ENCODE measurements at places on chromosomes 5 and 9.

DNA sequence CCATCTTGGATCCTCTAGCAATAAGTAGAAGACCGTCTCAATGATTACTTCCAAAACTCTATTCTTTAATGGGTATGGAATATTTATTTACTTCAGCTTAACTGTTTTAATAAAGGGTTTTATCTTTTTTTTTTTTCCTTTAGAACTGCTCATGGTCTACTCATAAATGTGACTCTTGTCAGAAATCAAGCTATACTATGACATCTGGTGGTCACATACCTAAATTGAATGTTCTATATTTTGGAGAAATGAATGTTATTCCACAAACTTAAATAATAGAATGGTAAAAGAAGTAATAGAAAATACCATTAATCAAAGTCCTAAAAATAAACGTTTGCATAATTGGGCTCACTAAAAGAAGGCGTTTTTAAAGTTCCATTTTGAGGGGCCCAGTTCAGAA lies 131.2 kb upstream of the PLCXD3 start:
- DNase-seq, result no peak

- DNase-seq, result no peak
Measured at GRCh38 chr5:118353970-118354369, 634.4 kb downstream of the DTWD2 start.

- no peak for DNase-seq
Measured at GRCh38 chr5:168198359-168198758, 93.1 kb upstream of the WWC1 start.

DNA sequence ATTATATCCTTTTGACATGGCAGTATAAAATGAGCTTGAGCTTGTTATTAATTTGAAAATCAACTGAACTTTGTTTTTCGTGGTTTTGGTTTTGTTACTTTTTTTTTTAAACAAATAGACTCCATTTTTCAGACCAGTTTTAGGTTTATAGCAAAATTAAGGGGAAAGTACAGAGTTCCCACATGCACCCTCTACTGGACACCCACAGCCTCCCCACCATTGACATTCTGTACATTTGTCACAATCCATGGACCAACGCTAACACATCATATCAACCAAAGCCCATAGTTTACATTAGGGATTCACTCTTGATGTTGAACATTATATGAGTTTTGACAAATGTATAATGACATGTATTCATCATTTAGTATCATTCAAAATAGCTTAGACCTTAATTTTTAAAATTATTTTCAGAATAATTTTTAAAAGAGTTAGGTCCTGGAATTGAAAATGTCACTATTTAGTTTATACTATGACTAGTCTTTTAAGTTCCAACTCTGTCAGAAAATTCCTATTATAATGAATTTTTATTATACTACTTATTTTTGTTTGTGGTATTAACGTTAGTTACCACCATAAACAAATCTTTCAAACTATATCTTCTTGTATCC lies 35.3 kb upstream of the JMY start:
- no peak for DNase-seq

- no peak for DNase-seq
Measured at GRCh38 chr9:126939821-126940221, 25.2 kb downstream of the RALGPS1 start.

DNA sequence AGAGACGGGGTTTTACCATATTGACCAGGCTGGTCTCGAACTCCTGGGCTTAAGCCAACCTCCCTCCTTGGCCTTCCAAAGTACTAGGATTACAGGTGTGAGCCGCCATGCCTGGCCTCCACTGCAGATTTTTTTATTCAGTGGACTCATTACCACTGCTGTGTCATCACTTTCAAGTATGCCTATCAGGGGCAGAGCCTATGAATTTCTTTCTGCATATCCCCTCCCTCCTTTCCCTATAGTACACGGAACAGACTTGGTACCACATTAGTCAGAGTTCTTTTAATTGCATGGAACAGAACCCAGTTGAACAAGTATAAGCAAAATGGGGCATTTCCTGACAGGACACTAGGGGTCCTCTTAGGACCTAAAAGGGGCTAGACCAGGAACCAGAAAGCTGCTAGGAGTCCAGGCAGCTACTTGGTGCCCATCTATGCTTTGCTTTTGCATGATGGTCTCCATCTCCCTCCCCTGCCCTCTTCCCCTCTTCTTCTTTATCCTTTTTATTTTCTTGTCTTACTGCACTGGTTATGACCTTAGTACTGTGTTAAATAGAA lies 5.8 kb downstream of the BSPRY start:
- no peak for DNase-seq

- DNase-seq, result no peak
Measured at GRCh38 chr9:92719028-92719647, 45.5 kb downstream of the BICD2 start.

DNA sequence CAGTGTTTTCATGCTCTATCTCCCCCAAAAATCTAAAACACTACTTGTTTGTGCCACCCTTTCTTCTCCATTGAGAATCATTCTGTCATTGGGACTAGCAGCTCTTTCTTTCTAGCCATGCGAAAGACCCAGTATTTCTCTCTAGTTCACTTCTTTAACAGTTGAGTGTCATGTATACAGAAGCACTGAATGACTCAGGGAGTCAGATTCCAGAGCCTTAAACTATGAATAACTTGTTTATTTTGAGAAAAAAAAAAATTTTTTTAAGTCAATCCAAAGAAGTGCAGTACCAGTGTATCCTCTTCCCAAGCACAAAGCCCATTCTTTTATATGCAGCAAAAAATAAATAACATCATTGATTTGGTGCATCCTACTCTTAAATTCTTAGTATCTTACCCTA lies 415.4 kb upstream of the GRAMD2B start:
- no peak for DNase-seq

DNA sequence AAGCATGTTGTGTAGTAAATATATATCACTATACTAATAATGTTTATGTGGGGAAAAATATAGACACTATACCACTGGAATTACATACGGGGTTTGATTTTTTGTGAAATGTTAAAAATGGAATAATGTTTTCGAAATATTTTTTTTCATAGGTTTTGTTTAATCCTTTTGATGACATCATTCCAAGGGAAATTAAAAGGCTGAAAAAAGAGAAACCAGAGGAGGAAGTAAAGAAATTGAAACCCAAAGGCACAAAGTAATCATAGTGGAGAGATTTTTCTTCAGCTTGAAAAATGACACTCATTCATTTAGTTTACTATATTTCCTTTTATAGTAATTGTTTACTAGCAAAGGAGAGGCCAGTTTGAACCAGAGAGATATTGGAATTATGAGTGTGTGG lies 17.6 kb downstream of the CWC27 start:
- DNase-seq, result no peak

- no peak for DNase-seq
Measured at GRCh38 chr5:108303086-108303485, 78.8 kb downstream of the FBXL17 start.

DNA sequence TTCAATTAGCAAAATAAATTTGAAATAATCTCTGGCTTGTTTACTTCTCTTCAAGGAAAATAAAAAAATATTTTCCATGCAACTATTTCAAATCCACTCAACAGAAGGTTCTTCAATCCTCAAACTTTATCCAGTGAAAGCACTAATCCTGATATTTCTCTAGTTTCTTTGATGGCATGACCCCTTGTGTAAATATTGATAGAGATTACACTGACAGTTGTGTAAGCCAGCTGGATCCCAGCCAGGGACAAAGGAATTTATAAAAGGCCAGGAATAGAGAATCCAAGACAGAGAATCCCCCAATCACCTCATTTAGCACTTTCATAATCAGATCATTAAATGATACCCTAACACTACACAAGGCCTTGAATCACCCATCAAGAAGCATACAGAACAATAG lies 135.2 kb downstream of the GNA14 start:
- DNase-seq, result no peak

- DNase-seq, result no peak
Measured at GRCh38 chr5:111337133-111337532, 112.9 kb downstream of the CAMK4 start.

- no peak for DNase-seq
Measured at GRCh38 chr5:78629624-78630023, 18.9 kb downstream of the LHFPL2 start.

DNA sequence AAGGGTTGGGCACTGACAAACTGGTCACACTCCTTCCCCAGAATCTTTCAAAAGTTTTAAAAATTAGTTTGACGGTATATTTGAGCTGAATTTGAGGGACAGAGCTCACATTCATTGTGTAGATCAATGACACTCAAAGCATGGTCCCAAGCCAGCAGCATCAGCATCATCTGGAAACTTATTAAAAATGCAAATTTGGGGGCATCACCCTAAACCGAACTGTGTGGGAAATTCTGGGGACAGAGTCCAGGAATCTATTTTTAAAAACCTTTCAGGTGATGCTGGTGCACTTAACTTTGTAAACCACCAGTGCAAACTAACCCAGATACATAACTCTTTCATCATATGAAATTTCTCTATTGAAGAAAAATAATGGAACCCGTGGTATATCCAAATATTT lies 58.1 kb upstream of the MTAP start:
- DNase-seq, result no peak

- no peak for DNase-seq
Measured at GRCh38 chr5:68592351-68592750, 376.8 kb downstream of the PIK3R1 start.

GRCh38 chr9:116262448-116262847 lies 108.9 kb downstream of the PAPPA start:
- no peak for DNase-seq

DNA sequence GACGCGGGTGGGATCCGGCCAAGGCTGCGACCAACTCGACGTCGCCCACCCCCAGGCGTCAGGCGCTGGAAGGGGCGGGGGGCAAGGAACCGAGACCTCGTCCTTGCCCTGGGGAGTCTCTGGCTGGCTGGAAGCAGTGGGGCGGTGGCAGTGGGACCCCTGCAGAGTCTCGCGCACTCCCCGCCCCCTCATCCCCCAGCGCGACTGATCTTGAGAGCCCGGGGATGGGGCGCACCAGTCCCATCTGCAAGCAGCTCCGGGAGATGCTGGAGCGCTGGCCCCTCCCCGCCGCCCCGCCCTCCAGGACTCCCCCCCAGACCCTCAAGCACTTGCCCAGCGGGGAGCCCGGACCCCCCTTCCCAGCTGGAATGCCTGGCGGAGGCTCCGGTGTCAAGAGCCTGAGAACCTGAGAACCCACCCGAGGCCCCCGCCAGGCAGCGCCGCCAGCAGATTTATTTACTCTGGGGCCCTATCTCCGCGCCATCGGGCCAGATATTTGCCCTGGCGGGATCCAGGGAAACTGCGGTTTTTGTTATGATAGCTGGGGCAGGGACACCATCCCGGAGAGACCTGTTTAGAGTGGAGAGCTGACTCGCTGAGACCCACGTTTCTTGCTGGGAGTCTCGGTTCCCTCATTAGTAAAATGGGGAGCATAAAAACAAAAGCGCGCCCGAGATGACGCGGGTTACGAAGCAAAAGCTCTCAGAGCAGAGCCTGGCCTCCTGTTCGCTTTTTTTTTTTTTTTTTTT lies 1.2 kb downstream of the PRRT1B start:
- DNase-seq, result no peak

GRCh38 chr9:4615251-4615650 lies 46.8 kb upstream of the PLPP6 start:
- DNase-seq, result no peak

GRCh38 chr5:128402506-128402905 lies 135.5 kb downstream of the FBN2 start:
- no peak for DNase-seq

GRCh38 chr9:72979405-72980100 lies 26.7 kb upstream of the ALDH1A1 start:
- no peak for DNase-seq

DNA sequence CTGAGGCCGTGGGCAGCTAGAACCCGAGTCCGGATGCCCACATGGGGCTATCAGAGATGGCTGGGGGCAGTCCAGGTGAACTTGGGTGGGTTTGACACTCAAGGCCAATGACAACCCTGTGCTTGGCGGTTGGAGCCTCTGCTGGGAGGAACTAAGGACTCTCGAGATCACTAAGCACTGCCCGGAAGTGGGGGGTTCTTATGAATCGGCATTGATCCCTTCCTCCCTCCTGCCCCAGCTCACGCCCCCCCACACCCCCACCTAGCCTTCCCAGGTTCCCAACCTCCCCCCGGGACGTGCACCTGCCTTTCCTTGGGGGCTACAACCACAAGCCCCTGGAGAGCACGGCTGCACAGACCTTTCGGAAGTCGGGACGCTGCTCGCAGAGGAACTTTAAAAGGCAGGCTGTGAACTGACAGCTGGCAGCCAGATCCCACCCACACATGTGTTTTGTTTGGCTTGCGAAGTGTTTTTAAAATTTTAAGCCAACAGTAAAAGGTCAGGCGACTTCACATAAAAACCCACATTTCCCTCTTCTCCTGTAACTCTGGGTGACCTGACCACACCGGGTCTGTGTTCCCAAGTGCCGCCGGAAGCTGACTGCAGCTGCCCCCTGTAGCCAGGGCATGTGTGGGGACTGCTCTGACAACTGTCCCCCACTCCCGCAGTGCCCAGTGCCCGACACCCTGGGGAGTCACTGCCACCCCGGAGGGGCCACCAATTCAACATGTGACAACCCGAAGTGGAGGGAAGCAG lies 5.1 kb upstream of the RALGDS start:
- no peak for DNase-seq

- DNase-seq, result no peak
Measured at GRCh38 chr5:87081511-87082372, 185.9 kb upstream of the RASA1 start.

GRCh38 chr5:149195337-149195887 lies 54.1 kb downstream of the ABLIM3 start:
- DNase-seq, result no peak

GRCh38 chr5:98791001-98791519 lies 17.6 kb downstream of the RGMB start:
- no peak for DNase-seq

- DNase-seq, result no peak
Measured at GRCh38 chr5:113172231-113172826, 195.7 kb downstream of the DCP2 start.

GRCh38 chr9:79145442-79145841 lies 426.3 kb upstream of the TLE4 start:
- DNase-seq, result no peak

DNA sequence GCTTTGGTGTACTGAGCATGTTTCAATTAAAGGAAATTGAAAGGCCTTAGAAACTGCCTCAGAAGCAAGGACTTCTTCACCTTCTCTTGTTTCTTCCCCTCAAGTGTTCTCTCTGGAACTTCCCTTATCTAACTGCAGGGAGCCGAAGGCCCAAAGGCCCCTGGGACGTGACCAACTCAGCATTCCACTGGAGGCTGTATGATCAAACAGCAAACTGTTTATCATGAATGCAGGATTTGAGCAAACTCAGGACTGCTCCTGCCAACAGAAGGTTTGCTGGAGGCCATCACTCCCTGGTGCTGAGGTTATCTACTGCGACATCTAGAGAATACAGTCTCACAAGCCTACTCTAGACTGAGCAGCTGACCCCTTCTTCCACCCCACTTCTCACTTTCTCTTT lies 4.8 kb upstream of the CDH10 start:
- DNase-seq, result no peak

All from GOT3 (cell line).